Stimulated activated CD4-positive, alpha-beta T cell treated with anti-CD3 and anti-CD28 coated beads, Interleukin-1b, Interleukin-23, amount 100 ng/mL, for 48 hours (primary cell): ENCODE measurements at places on chromosomes 7 and 10.

GRCh38 chr7:699476-700170 lies 26.9 kb upstream of the DNAAF5 start:
- DNase-seq, result no peak

- no peak for DNase-seq
Observed at GRCh38 chr7:20238754-20239324, 21.7 kb upstream of the MACC1 start.

- no peak for DNase-seq
Observed at GRCh38 chr7:2224491-2224928, 8.2 kb downstream of the MAD1L1 start.

DNA sequence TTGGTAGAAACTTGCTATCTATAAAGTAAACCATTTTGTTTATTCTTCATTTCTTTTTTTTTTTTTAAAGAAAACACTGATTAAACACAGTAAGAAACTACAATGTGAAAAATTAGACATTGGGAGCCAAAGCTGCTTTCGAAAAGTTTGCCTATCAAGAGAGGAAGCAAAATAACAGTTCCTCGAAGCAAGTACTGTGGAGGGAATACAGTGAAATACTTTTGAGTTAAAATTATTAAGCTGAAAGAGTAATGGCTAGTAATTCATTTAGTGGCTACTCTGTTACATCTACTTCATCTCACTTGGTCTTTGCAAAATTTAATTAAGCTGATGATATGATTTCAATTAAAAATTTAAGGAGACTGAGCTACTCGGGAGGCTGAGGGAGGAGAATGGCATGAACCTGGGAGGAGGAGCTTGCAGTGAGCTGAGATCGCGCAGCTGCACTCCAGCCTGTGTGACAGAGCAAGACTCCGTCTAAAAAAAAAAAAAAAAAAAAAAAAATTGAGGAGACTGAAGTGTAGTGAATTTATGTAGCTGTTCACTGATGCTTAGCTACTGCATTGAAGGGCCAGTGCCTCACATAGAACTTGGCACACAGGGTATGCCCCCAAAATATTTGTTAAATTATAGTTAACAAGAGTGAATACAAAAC lies 982.1 kb upstream of the MBL2 start:
- no peak for DNase-seq

- DNase-seq, result no peak
Observed at GRCh38 chr10:11849911-11850310, 26.8 kb downstream of the PROSER2 start.

GRCh38 chr10:36872702-36873393 lies 252.6 kb upstream of the ANKRD30A start:
- DNase-seq, result no peak

DNA sequence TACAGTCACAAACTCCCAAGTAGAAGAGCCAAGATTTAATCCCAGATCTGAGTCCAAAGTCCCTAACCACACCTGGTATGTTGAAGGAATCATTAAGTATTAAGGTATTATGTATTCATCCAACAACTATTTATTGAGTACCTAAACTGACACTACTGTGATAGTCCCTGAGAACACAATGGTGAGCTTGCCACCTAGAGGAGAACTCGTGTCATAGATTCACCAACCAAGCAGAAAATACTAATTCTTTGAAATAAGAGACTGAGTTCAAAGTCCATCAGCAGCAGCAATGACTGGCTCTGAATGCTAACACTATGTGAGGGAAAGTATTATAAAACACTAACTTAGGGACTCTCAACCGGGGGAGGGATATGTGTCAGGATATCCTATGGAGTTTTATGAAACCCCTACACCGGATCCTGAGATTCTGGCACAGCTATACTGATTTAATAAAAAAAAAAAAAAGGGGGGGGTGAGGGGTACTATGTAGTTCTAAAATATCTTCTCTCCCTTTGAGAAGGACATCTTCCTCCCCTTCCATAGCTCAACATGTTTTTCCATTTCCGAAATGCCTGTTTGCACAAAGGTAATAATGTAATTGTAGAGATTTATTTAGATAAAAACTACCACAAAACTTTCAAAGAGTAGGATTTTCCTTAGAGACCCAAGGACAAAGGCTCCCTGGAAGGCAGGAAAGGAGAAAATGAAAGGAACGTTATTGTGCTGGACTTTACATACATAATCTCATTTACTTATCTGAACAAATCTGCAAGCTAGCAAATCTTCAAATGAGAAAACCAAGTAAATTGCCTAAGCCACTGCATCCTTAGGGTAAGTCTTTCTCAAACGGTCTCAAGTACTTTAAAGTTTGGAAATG lies 1.6 kb downstream of the NCOA4 start:
- DNase-seq, result peak; percentile 12

DNA sequence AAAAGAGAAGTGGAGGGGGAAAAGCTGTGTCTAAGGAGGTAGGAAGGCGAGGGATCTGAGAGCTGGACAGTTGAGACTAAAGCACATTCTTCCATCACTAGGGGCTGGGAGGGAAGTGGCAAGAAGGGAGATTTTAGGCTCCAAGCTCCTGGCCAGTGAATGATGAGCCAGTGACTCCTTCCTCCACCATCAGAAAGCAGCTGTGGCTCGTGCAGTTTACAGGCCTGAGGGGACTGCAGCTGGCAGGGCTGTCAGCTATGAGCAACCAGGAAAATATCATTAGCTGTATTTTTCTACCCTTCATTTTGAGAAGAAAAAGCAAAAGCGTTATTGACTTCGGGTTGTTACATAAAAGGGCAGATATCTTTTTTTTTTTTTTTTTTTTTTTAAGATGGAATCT lies 60.7 kb downstream of the GPAM start:
- DNase-seq, result no peak

DNA sequence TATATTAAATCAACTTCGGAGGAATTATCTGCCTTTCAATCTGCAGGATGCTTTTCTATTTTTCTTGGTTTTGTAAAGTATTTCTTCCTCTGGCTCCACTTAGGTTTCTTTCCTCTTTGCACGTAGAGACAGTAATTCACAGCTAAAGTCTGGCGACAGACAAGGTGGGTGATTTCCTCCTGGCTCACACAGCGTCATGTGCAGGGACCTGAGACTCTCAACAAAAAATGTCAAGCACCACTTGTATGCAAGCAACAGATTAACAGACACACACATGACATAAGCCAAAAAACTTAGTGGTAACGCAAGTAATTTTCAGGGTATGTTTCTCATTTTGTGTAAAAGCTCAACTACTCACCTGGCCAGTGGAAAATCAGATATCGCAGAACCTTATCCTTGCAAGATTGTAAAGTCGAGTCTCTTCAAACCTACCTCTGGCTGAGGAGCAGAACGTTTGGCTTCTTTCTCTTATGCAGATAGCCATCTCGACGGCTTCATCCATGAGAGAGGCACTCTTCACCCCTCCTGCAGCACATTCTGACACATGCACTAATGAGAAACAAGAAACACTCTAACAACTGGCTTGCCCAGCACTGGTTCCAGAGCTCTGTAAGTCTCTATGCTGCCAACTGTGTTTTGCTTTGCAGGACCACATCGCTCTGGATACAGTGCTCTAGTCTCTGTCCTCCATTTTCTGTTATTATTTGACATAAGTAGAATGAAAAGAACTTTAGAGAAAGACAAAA lies 188.0 kb downstream of the CDCA7L start:
- no peak for DNase-seq

- DNase-seq, result no peak
Observed at GRCh38 chr7:29562307-29562706, 1.3 kb upstream of the PRR15 start.

- DNase-seq, result no peak
Observed at GRCh38 chr10:132893090-132893489, 49.3 kb downstream of the CFAP46 start.

DNA sequence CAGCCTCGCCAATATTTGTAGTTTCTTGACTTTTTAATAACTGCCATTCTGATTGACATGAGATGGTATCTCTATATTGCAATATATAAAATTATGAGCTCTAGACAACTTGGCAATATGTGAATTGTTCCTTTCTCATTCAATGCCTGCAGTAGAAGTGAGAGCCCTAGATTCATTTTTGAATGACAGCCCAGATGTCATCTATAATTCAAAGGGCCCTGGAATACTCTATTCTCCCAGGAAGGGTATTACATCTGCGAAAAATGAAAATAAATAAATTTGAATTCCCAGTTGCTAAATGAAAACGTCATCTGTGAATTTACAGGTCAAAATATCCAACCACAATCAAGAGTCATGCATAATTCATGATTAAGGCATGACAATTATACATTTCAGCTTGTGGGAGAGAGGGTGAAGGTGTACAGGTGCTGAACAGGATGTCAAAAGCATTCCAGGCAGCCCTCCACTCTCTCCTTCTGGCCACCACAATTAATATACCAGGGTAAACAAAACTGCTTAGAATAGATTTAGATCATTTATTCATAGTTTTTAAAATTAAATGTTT lies 1147.3 kb downstream of the XPNPEP1 start:
- no peak for DNase-seq

- no peak for DNase-seq
Observed at GRCh38 chr10:98270073-98270740, 2.2 kb upstream of the LOXL4 start.

- no peak for DNase-seq
Observed at GRCh38 chr10:43318976-43319960, 52.2 kb upstream of the FXYD4 start.

- no peak for DNase-seq
Observed at GRCh38 chr10:24695452-24695851, 28.2 kb downstream of the ARHGAP21 start.

- DNase-seq, result peak; percentile 13
Observed at GRCh38 chr7:105439174-105439893, 50.6 kb upstream of the SRPK2 start.

DNA sequence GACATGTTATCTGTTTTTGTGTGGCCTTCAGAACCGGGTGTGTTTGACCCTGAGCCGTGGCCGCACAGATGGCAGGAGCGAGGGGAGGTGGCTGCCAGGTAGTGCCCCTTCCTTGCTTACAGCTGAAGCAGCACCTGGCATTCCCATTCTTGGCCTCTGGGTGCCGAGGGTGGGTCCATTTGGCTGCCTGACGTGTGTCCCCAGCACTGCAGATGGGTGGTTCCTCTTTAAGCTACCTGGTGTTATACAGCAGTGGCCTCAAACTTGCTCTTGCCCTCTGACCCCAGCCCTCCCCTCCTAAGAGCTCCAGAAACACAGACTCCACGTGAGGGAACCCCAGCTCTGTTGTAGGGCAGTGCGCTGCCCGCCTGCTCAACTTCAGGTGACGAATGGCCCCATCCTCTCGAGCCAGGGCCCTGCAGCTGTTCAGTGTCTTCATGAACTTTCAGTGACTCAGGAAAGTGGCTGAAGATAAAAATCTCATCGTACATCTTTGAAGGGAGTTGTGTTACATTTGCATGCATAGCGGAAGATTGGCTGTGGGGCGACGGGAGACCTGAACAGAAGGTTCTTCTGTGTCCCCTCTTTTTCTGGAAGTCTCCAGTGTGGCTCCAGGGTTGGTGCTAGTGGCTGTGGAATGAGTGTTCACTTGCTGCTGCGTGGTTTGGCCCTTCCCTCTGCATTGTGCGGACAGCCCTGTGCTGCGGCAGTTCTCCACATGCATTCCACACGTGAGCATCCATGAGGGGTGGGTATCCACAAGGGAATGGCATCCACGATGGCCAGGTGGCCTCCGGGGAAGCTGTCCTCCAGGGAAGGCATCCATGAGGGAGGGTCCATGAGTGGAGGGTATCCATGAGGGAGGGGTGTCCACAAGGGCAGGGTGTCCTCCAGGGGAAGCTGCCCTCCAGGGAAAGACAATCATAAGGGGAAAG lies 91.6 kb downstream of the INPP5A start:
- no peak for DNase-seq

- peak; percentile 22 for DNase-seq
Observed at GRCh38 chr10:5971315-5971832, 6.0 kb downstream of the IL15RA start.

DNA sequence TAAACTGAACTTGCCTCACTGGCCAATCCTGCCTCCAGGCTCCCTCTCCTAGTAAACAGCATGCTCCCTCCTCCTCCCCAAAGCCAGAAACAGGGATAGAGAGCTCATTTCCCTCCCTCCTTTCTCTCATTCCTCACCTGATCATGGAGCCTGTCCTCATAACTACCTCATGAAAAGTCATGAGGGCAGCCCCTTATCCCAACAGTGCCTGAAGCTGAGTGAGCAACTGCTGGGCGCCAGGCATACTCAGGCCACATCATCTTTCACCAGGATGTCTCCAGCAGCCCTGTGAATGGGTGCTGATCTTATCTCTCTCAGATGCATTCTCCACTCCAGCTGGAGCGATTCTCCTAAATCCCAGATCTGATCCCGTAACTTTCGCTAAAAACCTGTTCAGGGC lies 307.2 kb downstream of the PRPF18 start:
- DNase-seq, result no peak

GRCh38 chr7:47145186-47145725 lies 436.7 kb downstream of the TNS3 start:
- no peak for DNase-seq

- no peak for DNase-seq
Observed at GRCh38 chr7:124388751-124389150, 355.9 kb upstream of the TMEM229A start.

DNA sequence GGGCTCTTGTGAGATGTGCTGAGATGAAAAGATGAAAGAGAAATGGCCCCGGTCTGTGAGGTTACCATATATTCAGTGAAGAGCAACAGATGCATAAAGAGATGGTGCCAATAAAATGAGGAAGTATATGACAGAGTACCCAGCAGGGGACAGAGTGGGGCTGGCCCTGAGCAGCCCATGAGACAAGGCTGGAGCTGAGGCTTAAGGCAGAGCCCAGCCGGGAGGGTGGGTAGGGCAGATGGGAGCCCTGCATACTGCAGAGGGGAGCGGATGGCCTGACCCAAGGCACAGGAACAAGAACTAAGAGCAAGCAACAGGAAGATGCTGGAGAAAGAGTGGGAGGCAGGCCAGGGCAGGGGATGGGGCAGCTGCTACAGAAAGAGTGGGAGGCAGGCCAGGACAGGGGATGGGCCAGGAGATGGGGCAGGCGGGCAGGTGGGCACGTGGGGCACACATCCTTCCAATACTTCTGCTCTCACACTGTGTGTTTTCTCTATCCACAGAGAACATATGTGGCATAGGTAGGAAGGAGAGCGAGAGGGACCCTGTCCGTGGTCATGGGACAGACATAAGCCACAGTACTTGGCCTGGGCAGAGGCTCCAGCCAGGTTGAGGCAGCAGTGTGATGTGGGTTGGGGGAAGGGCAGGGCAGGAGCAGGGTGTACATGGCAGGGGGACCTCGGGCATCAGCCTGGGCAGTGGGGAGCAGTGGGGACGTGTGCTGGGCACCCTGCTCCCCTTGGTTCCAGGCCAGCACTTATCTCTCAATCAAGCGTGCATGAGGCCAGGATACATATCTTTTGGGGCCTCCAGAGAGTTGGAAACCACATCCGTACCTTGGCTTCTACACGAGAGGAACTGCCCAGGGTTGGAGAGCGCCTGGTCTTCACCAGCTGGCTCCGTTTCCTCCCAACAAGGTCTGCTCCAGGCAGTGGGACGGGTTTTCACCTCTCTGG lies 91.6 kb upstream of the IKZF1 start:
- DNase-seq, result peak; percentile 26

DNA sequence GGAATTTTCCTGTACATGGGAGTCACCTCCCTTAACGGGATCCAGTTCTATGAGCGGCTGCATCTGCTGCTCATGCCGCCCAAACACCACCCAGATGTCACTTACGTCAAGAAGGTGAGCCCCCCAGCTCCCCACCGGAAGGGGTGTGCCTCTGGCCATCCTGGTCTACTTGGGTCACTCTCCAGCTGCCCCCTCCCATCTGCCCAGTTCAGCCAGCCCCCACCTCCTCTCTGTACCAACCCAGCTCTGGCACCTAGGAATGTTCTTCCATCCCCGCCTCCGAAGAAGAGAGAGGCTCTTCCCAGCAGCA lies 5.0 kb downstream of the FASTK start:
- no peak for DNase-seq
